Peyer's patch (tissue), 4 donors: ENCODE measurements at places on chromosomes 7 and 10. TPM values are rescaled to one million over a fixed set of nuclear protein-coding genes. Genes with fewer than 3 reads are reported as not detected.
A peak's percentile ranks its signal among the peaks of the same experiment; 100 is the strongest.

DNA sequence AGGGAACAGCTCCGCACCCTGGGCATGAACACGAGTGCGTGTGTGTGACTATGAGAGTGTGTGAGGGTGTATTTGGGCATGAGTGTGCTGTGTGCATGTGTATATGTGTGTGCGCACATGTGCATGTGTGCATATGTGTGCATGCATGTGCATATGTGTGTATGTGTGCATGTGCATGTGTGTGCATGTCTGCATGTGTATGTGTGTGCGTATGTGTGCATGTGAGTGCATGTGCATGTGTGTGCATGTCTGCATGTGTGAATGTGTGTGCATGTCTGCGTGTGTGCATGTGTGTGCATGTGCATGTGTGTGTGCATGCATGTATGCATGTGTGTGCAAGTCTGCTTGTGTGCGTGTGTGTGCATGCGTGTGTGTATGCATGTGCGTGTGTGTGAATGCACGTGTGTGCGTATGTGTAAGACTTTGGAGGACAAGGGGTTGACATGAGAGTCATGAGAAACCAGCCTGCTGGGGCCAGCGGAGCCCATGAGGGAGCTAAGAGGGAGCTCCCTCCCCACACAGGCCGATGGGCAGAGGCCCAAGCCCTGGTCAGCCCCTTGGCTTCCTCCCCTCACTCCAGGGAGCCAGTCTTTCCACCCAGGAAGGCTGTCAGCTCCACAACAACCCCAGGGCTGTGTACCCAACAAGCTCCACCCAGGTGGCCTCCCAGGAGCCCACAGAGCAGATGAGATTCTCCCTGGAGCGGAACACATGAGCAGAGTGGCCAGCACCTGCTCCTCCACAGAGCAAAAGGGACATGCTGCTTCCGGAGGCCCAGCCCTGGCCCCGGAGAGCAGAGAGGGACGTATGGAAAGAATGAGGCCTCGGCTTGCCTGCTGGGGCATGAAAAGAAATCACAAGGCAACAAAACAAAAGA is 142.5 kb upstream of the PPP2R2D start:
- no peaks in the 10 kb centered on the region for H3K36me3 ChIP-seq
- DNase-seq, result peak; percentile 21
- no peaks in the 10 kb centered on the region for H3K27me3 ChIP-seq
- no peaks in the 10 kb centered on the region for H3K4me1 ChIP-seq

Gene TRIM50
- 5.4 TPM for total RNA-seq

- no peaks in the 10 kb centered on the region for H3K27me3 ChIP-seq
- H3K27ac ChIP-seq, result no peak overlapping the region
- no peak for DNase-seq
Observed at GRCh38 chr7:102004848-102005247, 187.4 kb downstream of the CUX1 start.

DNA sequence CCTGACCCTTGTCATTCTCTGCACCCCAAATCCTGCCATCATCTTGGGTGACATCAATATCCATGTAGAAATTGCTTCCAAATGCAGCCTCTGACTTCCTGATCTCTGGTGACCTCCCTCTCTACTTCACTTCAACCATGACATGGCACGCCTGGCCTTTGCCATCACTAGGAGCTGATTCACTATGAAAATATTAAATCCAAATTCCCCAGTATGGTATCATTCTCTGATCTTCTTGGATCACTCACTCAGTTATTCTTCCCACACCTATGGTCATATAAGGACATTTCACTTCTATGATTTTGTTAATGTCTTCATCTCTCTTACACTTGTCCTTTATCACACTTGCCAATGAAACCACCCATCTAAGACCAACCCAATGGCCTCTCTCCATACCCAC is 73.7 kb upstream of the ODAD2 start:
- H3K36me3 ChIP-seq, result no peaks in the 10 kb centered on the region
- H3K27ac ChIP-seq, result no peak overlapping the region
- no peak for DNase-seq
- H3K4me1 ChIP-seq, result no peaks in the 10 kb centered on the region

GRCh38 chr10:24132741-24133140 is 76.2 kb upstream of the KIAA1217 start:
- no peaks in the 10 kb centered on the region for H3K4me1 ChIP-seq
- no peak overlapping the region for H3K4me3 ChIP-seq
- no peaks in the 10 kb centered on the region for H3K27me3 ChIP-seq
- DNase-seq, result no peak

GRCh38 chr7:122316467-122317388 is 12.2 kb upstream of the FEZF1 start:
- H3K27me3 ChIP-seq, result peaks cover 25% of the 10 kb centered on the region
- H3K27ac ChIP-seq, result no peak overlapping the region
- H3K36me3 ChIP-seq, result no peaks in the 10 kb centered on the region
- H3K4me3 ChIP-seq, result peak overlapping the region; percentile 19

DNA sequence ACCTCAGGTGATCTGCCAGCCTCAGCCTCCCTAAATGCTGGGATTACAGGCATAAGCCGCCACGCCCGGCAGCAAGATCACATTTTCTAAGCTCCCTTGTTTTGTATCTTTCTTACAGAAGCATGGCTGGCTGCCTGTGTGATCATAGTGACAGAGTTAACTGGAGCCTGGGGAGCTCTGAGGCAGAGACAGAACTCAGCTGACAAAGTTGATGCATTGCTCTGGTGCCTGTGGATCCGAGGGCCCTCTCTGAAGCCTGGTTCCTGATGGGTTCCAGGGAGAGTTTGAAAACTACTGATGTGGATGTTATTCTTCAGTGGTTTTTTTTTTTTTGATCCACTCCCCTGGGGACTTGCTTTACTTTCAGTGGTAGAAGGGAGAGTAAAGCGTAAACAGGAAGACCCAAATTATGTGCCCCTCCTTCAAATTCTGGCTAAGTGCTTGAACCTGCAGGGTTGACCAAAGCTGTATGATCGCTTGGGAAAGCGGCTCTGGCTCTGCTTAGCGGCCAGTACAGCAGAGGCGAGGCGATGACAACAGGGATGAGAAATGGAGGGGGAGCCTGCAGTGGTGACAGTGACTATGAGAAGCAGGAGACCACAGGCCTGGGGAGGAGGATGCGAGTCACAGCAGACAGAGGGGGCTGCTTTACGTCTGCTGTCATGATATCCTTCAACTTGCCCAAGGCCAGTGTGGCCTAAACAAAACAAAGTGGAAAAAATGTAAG is 6.8 kb upstream of the EFCAB10 start:
- no peak overlapping the region for H3K4me3 ChIP-seq
- H3K27me3 ChIP-seq, result no peaks in the 10 kb centered on the region
- no peaks in the 10 kb centered on the region for H3K4me1 ChIP-seq
- H3K27ac ChIP-seq, result no peak overlapping the region
- no peaks in the 10 kb centered on the region for H3K36me3 ChIP-seq

DNA sequence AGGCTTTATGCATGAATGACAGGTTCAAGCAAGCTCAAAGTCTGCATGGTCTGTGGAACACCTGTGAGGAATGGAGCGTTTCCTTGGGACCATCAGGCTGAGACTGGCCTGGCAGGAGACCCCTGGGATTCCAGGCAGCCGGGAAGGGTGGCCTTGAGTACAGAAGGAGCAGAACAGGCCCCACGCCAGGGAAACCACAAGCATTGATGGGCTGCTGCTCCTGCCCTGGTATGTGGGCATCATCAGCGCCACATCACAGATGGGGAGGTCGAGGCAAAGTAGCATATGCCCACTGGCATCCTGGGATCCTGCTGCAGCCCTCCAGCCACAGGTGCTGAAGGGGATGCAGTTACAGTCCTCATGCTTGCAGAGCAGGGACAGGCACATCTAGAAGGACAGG is 40.9 kb downstream of the ANTXRL start:
- H3K36me3 ChIP-seq, result no peaks in the 10 kb centered on the region
- DNase-seq, result no peak
- H3K4me1 ChIP-seq, result no peaks in the 10 kb centered on the region
- no peaks in the 10 kb centered on the region for H3K27me3 ChIP-seq

Gene ZNF503
- 5.4 TPM for total RNA-seq

Gene PAPOLB
- not detected for total RNA-seq

- H3K4me1 ChIP-seq, result no peaks in the 10 kb centered on the region
- H3K36me3 ChIP-seq, result no peaks in the 10 kb centered on the region
- H3K4me3 ChIP-seq, result no peak overlapping the region
- no peaks in the 10 kb centered on the region for H3K27me3 ChIP-seq
Observed at GRCh38 chr10:75100764-75101291, 10.6 kb upstream of the SAMD8 start.

Gene SLC16A9
- total RNA-seq, result 4.0 TPM

DNA sequence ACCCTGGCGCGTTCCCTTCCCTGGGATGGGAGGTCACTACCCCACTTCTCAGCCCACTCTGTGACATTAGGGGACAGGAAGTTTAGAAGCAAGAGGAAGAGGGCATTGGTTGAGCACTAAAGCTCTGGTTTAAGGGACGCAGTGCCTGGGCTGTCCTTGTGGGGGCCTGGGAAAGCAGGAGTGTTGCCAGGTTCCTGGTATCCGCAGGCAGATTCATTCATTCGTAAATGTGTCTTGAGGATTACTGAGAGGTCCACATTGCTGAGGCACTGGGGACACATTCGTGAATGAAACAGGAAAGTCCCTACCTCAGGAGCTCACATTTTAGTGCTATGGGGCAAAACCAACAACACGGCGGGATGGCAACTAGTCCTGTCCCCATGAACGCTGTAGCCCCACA is 69.4 kb downstream of the COL13A1 start:
- no peaks in the 10 kb centered on the region for H3K36me3 ChIP-seq
- no peak for DNase-seq
- H3K4me3 ChIP-seq, result no peak overlapping the region
- no peak overlapping the region for H3K27ac ChIP-seq

DNA sequence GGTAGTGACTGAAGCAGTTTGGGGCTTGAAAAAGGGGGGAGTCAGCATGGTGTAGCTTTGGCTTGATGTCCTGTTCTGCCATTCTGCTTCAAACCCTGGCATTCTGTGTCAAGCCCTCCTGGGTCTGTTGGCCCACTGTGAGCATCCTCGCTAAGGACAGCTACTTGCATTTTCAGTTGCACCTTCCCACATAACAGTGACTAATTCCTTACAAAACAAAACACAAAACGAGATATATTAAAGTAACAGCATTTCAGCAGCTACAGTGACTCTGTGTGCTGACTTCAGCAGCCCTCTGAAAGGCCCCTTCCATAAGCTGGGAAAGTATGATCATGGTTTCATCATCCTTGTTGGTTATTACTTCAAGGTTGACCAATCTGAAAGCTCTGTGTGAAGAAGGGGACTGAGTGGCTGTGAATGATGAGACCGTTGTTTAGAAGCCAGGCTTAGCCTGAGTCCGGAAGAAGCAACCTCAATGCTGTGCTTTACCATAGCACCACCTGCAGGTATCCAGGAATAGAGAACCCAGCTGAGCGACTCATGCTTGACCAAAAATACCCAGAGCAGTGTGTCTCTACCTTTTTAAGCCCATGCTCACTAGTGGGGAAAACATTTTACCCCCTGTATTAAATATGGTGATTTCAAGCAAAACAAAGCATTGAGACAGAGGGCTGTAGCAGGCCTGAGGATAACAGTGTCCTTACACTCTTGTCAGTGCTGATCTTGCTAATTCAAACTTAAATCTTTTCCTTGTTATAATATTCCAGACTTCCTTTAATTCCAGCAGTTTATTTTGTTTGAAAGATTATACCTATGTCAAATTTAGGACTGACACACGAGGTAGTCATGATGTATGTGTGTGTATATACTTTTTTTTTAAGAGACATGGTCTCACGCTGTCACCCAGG is 42.6 kb upstream of the CC2D2B start:
- no peaks in the 10 kb centered on the region for H3K4me1 ChIP-seq
- H3K4me3 ChIP-seq, result no peak overlapping the region
- peak; percentile 61 for DNase-seq
- no peaks in the 10 kb centered on the region for H3K27me3 ChIP-seq

Gene PNLIPRP1
- not detected for total RNA-seq

Gene OR2A5
- total RNA-seq, result not detected

GRCh38 chr10:70137135-70137534 is 4.5 kb upstream of the AIFM2 start:
- no peak overlapping the region for H3K4me3 ChIP-seq
- no peaks in the 10 kb centered on the region for H3K36me3 ChIP-seq
- no peak overlapping the region for H3K27ac ChIP-seq
- DNase-seq, result no peak
- H3K27me3 ChIP-seq, result no peaks in the 10 kb centered on the region
- no peaks in the 10 kb centered on the region for H3K4me1 ChIP-seq

Gene MKX
- total RNA-seq, result 0.28 TPM

DNA sequence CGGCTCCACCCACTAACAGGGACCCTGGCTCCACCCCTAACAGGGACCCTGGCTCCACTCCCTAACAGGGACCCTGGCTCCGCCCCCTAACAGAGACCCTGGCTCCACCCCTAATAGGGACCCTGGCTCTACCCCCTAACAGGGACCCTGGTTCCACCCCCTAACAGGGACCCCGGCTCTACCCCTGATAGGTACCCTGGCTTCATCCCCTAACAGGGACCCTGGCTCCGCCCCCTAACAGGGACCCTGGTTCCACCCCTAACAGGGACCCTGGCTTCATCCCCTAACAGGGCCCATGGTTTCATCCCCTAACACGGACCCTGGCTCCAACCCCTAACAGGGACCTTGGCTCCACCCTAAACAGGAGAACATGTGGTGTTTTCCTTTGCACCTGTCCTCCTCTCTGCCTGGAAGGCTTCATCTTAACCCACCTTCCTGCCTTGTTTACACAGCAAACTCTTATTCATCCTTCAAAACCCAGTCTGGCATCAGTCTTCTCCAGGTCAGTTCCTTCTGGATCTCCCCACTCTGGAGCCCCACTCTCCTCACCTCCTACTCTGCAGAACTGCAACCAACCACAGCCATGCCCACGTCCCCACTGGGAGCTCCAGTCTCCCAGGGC is 58.0 kb downstream of the CHST15 start:
- no peaks in the 10 kb centered on the region for H3K36me3 ChIP-seq
- H3K4me3 ChIP-seq, result no peak overlapping the region
- H3K27ac ChIP-seq, result peak overlapping the region; percentile 61

Gene GRM8
- total RNA-seq, result not detected

Gene ACTL6B
- not detected for total RNA-seq

DNA sequence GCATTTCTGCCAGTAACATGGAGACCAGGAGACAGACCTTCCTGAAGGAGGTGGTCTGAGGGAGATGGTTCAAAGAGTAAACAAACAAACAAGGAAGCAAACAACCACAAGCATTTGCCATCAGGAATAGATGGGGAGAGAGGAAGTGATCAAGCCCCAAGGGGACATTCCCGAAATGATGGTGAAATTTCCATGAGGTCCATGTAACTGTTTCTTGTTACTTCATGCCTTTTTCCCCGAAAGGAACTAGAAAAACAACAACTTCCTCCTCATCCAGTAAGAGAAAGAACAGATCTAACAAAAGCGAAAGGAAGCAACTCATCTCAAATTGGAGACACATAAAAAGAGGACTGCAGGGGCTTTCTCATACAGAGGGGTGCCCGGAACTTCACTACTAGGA is 152.5 kb upstream of the ZNF32 start:
- no peak overlapping the region for H3K4me3 ChIP-seq
- DNase-seq, result no peak
- no peaks in the 10 kb centered on the region for H3K36me3 ChIP-seq
- H3K4me1 ChIP-seq, result no peaks in the 10 kb centered on the region
- no peaks in the 10 kb centered on the region for H3K27me3 ChIP-seq
